Naive thymus-derived CD8-positive, alpha-beta T cell (primary cell): ENCODE measurements at places on chromosomes 4 and X. TPM values are rescaled to one million over a fixed set of nuclear protein-coding genes. Genes with fewer than 3 reads are reported as not detected.

TMEM150C gene
- polyA plus RNA-seq, result 0.25 TPM

CORIN gene
- not detected for polyA plus RNA-seq

HTN1 gene
- not detected for polyA plus RNA-seq

ZXDA gene
- 1.7 TPM for polyA plus RNA-seq

CLDN2 gene
- polyA plus RNA-seq, result not detected

FATE1 gene
- not detected for polyA plus RNA-seq

SYNPO2 gene
- 0.15 TPM for polyA plus RNA-seq

PRAF2 gene
- polyA plus RNA-seq, result 52.9 TPM

OTUD6A gene
- polyA plus RNA-seq, result not detected

LINC00632 gene
- not detected for polyA plus RNA-seq

ARSH gene
- not detected for polyA plus RNA-seq

FAT4 gene
- polyA plus RNA-seq, result not detected

PCDH18 gene
- not detected for polyA plus RNA-seq
